ENCODE measurements at places on chromosomes 16 and 17.

- DNase-seq = no peak
These were observed 15.6 kb downstream of the SCNN1B start for GRCh38 chr16:23317751-23318150.

DNA sequence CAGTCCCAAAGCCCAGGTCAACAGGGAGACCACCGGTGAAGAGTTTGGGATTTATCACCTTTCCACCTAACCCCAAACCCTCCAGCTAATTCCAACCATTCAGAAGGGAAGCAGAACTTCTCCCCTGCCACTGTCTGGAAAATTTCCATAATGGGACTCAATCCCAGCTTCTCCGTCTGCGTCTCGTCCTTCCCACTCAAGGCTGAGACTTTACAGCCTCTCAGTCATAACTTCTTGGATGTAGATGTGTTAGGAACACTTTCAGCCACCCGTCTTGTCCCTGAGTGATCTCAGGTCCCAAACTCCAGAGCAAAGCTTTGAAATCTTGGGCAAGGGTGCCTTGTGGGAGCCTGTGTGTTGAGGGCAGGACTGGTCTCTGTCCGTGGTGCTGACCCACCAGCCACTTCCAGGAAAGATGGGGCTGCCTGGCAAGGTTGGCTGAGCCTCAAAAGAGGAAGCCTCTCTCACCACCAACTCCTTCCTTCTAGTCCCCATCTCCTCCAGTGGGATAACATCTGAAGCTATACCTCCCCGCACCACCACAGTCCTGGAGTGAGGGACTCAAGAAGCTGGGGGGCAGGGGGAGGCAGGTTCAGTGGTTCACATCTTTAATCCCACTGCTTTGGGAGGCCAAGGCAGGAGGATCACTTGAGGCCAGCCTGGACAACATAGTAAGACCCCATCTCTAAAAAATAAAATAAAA is 9.3 kb downstream of the GAS2L2 start:
- no peak for DNase-seq

GRCh38 chr16:4371357-4372000 is at the start of gene VASN:
Gene VASN (plus strand): TSS chr16:4371848. CDS start chr16:4380878, 9,030 bp downstream.
- DNase-seq = peak; percentile 70

GRCh38 chr16:11459722-11460121 is 114.5 kb downstream of the RMI2 start:
- no peak for DNase-seq

GRCh38 chr17:44608727-44609435 is 47.4 kb upstream of the MEIOC start:
- no peak for DNase-seq

GRCh38 chr16:26987597-26988010 is 79.1 kb upstream of the C16orf82 start:
- DNase-seq = no peak

DNA sequence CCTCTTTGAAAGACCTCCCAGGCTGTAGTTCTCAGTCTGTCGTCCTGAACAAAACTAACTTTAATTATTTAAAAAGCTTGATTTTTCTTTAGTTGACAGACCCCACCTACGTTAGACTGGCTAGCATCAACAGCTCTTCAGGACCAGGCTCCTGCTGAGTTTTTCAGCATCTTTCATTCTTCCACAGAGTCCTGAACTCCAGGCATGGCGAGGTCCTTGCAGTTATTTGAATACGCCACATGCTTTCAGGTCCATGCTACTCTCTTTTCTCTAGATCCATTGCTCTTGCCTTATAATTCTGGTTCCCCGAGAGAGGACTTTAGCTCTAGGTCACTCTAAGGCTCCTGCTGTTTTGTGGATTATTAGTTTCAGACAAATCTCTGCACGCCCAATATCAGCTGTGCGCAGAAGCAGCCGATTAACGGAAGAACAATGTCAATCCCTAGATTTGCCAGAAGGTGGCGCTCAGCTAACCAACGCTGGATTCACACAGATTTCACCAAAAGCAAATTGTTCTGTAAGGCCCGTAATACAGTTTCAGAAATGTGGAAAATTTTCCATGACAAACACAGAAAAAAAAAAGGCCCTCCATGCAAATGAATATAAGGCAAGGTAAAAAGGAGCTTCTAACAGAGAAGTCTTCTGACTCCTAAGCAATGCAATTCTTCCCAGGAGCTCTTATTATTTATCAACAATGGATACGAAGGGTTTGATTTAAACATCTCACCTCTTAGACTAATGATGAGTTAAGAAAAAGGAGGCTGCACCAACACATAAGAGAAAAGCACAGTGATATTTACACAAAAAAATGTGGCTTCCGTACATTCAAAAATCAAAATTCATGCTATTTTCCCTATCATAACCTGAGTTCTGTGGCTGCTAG is 33.5 kb upstream of the BCO1 start:
- DNase-seq = no peak

- peak; percentile 62 for DNase-seq
These were observed 7.5 kb downstream of the EIF1 start for GRCh38 chr17:41695954-41696757.

DNA sequence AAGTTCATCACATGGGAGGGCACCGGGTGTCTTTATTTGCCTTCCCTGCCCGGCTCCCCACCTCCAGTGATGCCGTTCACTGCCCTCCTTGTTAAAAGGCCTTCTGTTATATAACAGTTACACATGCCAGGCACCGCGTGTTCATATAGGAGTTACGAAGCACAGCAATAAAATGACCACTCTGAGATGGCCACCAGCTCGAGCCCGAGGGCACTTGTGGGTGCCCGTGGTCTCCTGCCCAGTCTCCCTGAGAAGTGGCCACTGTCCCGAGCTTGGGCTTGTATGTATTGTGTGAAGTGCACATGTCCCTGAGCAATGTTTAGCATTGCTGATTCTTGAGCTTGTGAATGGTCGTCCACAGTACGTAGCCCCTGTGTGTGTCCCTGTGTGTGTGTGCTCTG is 355.6 kb downstream of the SEC14L1 start:
- DNase-seq = no peak

- no peak for DNase-seq
These were observed 153.7 kb downstream of the RPTOR start for GRCh38 chr17:80698297-80698696.

GRCh38 chr16:69397821-69398521 is 12.2 kb upstream of the TERF2 start:
- no peak for DNase-seq

DNA sequence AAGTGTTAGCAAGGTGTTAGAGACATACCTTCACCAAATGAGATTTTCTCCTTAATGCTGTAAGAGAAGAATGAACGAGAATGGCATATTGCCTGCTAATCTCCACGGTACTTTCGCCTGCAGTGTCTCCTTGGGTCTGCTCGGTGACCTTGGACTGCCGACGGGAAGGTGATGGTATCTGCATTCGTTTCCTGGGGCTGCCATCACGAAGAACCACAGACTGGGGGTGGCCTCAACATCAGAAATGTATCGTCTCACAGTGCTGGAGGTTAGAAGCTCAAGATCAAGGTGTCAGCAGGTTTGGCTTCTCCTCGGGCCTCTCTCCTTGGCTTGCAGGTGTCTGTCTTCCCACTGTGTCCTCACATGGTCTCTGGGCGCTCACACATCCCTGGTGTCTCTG is 86.3 kb upstream of the TNRC6C start:
- no peak for DNase-seq

DNA sequence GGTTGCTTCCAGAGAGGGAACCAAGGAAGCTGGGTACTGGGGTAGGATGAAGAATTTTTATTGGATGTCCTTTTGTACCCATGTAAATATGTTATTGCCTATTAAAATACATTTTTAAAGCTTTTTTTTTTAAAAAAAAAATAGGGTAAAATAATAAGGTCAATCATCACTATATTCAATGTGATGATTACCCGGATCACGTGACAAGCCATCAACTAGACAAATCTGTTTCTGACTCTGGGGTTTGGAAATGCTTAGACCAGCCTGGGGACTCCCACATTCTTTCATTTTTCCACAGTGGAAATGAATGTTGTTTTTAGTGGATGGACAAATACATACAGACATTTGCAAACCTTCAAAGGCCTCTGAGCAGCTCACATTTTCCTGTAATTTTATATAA is 79.9 kb upstream of the KIFC3 start:
- no peak for DNase-seq

DNA sequence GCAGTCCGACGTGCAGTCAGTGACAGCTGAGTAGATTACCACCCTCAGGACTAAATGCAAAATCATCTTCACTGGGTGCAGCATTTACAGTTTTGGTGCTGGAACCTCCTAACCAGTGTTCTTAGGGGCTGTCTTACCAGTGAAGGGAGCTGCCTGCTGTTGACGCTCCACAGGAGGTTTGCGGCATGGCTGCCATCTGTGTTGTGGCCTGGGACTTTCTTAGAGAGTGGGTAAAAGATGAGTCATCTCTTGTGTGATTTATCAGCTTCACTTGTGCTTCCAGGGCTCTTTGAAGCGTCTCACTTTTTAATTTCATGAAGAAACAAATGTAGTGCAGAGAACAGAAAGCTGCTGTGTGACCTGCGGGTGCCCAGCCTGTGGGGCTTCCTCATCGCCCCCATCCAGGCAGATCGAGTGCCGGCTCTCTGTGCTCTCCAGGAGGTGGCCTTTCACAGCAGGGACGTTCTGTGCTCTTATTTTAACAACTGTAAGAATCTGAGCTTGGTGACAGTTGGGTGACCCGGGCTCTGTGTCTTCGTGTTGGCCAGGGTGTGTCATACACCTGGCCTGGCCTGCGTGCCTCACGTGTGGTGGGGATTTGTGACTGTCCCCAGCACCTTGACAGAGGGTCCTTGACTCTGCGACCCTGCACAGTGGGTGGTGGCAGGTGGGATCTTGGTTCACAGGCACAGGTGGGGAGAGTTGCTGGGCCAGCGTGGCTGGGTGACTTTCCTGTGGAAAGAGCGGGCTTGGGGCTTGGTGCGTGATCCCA is 24.3 kb upstream of the ZNF750 start:
- peak; percentile 81 for DNase-seq

All from stimulated activated CD4-positive, alpha-beta T cell treated with anti-CD3 and anti-CD28 coated beads, TNF-alpha, amount 100 ng/mL, for 48 hours (primary cell).